ENCODE measurements at places on chromosomes 16 and 17. TPM values are rescaled to one million over a fixed set of nuclear protein-coding genes. Genes with fewer than 3 reads are reported as not detected.
A peak's percentile ranks its signal among the peaks of the same experiment; 100 is the strongest.

- DNase-seq: no peak
Observed at GRCh38 chr17:43400943-43401717, 2.3 kb downstream of the ARL4D start.

GRCh38 chr16:12211870-12212690, 235.5 kb downstream of the SNX29 start:
- DNase-seq: no peak

The SOX15 gene
- total RNA-seq: 5.1 TPM

DNA sequence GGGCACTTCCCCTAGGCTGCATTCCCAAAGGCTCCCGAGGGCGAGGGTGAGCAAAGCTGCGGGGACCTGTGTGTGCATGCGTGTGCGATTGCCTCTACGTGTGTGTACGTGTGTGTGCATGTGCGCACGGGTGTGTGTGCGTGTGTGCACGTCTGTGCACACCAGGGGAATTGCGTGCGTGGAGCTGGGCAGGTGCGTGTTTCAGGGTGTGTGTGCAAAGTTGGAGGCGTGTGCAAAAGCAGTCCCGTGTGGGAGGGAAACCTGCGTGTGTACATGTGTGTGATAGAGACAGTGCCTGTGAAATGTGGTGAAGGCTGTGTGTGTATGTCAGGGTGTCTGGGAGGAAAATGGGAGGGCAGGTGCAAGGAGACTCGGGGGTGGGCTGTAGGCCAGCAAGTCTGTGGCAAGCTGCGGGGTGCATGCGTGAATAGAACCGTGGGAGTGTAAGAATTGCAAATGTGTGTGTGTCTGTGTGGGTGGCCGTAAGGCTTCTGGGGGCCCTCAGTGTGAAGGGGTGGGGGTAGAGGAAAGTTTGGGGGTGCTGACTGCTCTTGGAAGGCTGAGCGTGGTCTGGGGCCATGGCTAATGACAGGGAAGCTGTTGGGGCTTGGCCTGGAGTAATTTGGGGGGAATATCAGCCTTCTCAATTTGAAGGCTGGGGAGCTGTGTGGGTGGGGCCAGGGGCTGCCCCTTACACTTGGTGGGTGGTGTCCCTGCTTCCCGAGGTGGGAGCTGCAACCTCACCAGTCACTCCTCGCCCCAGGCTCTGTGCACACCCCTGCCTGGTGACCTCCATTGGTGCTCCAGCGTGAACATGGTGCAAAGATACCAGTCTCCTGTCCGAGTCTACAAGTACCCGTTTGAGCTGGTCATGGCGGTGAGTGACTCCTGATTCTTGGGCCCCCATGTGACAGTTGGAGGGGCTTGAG, 644 bp downstream of the SEC14L5 start:
- no peak for DNase-seq

GRCh38 chr17:36592316-36592715, 637 bp downstream of the DHRS11 start:
- DNase-seq: no peak

DNA sequence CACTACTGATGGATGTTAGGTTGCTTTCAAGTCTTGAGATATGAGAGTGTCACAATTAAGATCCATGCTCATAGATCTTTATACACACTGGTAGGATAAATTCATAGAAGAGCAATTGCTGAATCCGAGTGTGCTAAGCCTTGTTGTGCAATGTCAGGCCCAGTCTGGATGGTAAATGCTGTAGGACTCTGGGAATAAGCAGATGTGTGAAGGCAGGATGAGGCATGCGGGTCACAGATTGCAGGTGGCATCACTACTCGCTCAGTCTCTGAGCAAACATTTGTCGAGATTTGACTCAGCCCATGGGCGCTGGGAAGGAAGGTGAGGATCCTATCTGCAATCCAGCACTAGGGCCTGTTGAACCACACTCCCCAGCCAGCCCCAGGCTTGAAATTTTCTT, 40.7 kb downstream of the TMEM186 start:
- DNase-seq: no peak

DNA sequence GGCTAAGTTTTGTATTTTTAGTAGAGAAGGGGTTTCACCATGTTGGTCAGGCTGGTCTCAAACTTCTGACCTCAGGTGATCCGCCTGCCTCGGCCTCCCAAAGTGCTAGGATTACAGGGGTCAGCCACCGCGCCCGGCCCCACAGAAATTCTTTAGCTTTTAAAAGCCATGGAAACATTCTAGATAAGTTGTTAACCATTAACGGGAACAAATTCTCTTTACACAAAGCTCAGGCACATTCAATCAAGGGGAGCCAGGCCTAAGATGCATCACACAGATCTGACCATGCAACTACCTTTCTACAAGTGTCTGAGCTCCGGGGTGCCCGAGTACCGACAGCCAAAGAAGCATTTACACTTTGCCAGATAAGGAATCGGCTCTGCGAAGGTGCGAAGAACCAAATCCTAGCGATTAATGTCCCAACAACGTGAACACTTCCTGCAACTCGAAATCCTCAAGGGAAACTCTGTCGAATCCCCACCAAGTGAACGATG, 1.0 kb downstream of the EMC8 start:
- no peak for DNase-seq

GRCh38 chr17:58327363-58328194, 1.0 kb downstream of the TSPOAP1 start:
- no peak for DNase-seq

DNA sequence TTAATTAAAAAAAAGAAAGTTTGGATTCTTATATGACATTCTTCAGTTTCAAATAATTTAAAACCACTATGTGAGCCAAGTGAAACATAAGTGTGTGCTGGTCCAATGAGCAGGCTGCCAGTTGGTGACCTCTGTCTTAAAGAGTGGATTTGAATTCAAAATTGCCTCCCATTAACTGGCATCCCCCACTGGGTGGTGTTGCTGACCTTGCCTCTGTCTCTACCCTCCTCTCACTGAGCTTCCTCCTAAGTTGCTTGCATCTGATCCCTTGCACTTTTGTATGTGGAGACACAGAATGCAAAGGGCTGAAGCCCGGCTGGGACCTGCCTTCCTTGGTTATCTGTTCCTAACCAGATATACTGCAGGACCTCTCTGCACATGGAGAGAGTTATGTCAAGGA, 160.6 kb downstream of the CYLD start:
- no peak for DNase-seq

DNA sequence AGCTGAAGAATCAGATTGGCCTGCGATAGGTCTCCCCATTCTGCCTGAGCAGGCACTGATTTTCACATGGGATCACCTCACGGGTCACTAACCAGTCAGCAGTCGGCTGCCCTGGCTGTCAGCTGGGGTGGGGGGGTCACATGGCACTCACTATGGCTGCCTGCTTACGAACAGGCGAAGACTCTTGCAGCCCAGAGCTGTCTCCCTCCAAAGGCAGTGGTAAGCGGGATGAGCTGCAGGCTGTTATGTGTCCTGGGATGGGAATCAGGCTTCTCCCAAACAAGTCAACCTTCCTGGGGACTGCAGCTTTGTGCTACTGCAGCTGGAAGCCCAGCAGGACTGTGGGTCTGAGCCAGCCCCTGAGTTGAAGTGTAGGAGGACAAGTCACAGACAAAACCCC, 29.0 kb upstream of the ADORA2B start:
- no peak for DNase-seq

The CRHR1 gene
- total RNA-seq: 0.36 TPM

The STRADA gene
- 54.3 TPM for total RNA-seq

DNA sequence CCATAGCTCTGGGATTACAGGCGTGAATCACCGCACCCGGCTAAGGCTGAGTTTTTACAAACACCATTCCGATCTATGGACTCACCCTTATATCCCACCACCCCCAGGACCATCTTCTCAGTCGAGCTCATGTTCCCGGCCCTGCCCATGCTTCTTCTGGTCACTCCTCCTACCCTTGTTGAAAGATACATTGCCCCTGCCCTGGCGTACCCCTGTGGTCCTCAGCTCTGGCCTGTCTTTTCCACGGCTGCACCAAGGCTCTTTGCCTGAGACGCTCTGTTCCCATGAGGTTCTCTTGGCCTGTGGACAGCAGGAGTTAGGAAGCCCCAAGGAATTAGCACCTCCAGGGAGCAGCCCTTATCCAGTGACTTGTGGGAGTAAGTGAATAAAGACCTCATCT, 379.4 kb upstream of the TNRC6C start:
- no peak for DNase-seq

- no peak for DNase-seq
Observed at GRCh38 chr17:45747911-45748310, 36.2 kb upstream of the CRHR1 start.

- DNase-seq: peak; percentile 85
Observed at GRCh38 chr17:1055751-1056645, 59.1 kb downstream of the TIMM22 start.

- no peak for DNase-seq
Observed at GRCh38 chr16:71965223-71965622, 35.0 kb downstream of the PKD1L3 start.

DNA sequence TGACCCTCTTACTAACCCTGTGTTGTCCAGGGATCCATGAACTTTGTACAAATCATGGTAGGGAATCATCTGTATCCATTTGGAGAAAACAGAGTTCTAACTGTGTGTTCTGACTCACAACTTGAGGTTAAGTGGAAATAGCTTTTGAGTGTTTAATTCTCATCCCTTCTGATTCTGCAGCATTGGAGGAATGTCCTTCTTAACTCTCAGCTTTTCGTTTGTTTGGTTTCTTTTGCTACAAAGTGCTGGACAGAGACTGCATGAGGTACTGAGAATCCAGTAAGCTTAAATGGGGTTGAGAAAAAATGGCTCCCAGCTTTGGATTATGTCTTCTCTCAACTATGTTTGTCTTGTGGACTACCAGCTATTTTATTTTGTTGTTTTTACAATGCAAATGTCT, 352.1 kb upstream of the KIF2B start:
- DNase-seq: no peak

GRCh38 chr16:71410146-71410545, 31.7 kb downstream of the TLE7 start:
- DNase-seq: no peak

DNA sequence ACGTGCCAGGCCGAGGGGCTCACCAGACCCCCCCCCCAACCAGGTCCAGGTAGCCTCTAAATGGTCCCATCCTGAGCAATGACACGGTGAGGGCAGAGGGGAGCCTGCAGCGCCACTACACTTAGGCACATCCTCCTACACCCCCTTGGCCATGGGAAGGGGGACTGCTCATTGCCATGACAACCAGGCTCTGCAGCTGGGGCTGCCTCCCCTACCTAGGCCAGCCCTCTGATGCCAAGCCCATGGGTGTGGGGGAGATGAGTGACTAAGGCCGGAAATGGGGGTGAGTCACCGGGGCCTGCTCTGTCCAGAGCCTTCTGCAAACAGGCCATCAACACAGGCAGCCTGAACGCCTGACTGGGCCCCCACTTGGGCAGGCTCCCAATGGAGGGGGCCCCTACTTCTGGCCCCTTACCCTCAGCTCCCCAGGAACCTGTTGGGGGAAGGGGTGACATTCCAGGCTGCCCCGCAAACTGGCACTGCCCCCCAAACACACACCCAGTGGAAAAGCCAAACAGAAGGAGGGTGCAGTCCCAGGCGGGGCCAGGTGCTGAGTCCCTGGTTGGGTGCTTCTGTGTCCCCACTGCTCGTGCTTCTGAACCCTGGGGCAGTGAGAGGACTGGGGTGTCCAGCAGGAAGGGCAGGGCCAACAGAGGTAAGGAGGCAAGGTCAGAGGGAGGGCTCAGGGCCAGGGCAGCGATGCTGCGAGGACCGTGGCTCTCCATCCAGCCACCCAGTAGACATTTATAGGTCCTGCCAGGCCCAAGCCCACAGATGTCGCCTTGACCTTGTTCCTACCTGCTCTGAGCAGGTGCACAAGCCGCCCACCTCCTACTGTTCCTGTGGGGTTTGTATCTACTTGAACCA, 8.2 kb downstream of the PLCD3 start:
- DNase-seq: no peak

DNA sequence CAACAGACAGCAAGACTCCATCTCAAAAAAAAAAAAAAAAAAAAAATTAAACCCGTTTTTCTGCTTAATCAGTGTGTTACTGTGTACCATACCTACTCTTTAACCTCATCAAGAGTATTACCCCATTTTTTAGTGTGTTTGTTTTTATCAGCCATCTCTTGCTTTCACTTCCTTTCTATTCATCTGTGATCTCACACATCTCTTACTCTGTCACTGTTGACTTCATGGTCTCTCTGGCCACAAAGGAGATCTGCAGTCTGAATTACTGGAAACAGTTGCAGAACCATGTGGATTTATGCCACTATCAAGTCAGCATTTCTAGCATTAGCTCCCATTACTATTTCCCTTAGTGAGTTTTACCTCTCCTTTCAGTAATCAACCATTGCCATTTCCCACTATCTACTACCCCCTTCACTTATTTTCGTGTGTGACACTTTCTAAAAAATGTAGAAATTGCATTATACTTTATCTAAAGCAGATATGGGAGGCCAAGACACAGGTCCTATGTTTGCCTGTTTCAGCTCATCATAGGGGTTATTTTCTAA, 20.1 kb downstream of the NDEL1 start:
- DNase-seq: no peak

DNA sequence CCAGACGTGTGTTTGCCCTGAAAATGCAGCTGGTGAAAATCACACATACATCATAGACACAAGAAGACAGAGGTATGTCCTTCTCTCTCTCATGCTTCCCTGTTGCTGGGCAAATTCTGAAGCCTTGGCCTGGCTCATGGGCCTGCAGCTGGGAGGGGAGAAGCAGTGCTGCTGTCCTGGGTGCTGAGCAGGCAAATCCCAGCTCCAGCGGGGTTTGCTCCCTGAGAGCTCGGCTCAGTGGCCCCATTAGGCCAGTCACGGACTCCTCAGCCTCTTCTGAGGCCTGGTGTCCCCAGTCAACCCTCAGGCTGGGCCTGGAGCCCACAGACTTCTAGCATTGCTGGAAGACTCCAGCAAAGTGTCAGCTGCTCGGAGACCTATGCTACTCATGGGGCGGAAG, 11.7 kb downstream of the RHBDL3 start:
- no peak for DNase-seq

The SCARF1 gene
- 25.2 TPM for total RNA-seq

The NPIPB12 gene
- 47.5 TPM for total RNA-seq

DNA sequence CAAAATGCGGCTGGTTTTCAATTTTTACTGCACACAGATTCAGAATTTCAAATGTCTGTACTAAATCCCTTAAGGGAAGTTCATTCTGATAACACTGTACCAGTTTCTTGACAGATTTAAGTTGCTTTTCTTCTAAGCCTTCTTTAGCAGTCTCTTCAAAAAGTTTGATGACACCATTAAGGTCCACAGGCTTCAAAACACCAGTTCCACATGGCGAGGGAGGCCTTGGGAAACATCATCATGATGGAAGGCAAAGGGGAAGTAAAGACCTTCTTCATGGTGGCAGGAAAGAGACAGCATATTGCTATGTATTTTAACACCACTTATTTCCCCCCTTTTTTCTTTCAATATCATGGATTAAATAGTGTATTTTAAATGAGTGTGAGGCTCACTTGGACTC, 24.5 kb downstream of the NLRC5 start:
- no peak for DNase-seq

The KRTAP1-1 gene
- not detected for total RNA-seq

- DNase-seq: no peak
Observed at GRCh38 chr17:36945140-36945539, 3.6 kb upstream of the AATF start.

Measured in sciatic nerve (tissue), 2 donors.